Left cardiac atrium (tissue), 4 donors: ENCODE measurements at places on chromosomes 6 and 20. TPM values are rescaled to one million over a fixed set of nuclear protein-coding genes. Genes with fewer than 3 reads are reported as not detected.

Gene CEP162
- total RNA-seq = 5.2 TPM

Gene C6orf132
- 1.5 TPM for total RNA-seq

Gene ZNF343
- 6.5 TPM for total RNA-seq

Gene CRISP2
- not detected for total RNA-seq
